Small intestine (tissue), 16 donors: ENCODE measurements at places on chromosomes 13 and 19. TPM values are rescaled to one million over a fixed set of nuclear protein-coding genes. Genes with fewer than 3 reads are reported as not detected.
A peak's percentile ranks its signal among the peaks of the same experiment; 100 is the strongest.

DNA sequence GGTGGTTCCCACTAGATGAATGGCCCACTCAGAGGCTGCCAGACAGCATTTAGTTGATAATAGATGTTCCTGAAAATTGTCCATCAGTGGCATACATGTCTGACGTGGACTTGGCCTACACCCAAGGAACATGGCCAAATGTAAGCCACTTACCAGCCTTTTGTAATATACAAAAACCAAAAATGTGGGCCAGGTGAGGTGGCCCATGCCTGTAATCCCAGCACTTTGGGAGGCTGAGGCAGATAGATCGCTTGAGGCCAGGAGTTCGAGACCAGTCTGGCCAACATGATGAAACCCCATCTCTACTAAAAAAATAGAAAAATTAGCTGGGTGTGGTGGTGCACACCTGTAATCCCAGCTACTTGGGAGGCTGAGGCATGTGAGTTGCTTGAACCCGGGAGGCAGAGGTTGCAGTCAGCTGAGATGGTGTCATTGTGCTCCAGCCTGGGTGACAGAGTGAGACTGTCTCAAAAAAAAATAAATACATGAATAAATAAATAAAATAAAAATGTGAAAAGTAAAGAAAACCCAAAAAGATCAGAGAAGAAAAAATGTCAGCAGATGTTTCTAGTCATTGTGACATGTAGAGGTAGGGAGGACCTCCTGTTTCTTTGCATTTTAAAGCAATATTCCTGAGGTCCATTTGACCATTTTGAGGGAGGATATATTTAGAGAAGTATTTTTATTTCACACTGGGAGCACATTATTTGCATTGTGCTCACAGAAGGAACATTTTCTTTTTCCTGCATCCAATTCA is 7.1 kb upstream of the WTIP start:
- H3K27ac ChIP-seq, result no peak overlapping the region
- no peaks in the 10 kb centered on the region for H3K27me3 ChIP-seq
- H3K4me3 ChIP-seq, result no peak overlapping the region

DNA sequence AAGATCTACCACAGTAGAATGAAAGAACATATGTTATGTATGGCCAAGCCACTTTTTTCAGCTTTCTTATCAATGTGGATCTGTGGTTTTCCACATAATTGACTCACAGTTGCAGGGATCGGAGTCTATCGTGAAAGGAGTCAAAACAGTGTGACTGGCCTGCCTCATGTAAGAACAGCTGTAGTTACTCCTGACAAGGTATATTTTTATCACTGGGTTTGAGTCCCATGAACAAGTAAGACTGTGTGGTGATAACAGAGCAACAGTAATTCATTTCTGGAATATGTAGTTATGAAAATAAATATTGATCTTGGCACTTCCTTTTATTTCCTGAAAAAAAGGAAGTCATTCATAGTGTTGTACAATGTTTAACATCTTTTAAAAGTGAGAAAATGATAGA is 416.6 kb downstream of the KLF12 start:
- H3K27me3 ChIP-seq, result no peaks in the 10 kb centered on the region
- H3K4me1 ChIP-seq, result peaks cover 2% of the 10 kb centered on the region
- no peak overlapping the region for H3K4me3 ChIP-seq
- peak; percentile 53 for DNase-seq

DNA sequence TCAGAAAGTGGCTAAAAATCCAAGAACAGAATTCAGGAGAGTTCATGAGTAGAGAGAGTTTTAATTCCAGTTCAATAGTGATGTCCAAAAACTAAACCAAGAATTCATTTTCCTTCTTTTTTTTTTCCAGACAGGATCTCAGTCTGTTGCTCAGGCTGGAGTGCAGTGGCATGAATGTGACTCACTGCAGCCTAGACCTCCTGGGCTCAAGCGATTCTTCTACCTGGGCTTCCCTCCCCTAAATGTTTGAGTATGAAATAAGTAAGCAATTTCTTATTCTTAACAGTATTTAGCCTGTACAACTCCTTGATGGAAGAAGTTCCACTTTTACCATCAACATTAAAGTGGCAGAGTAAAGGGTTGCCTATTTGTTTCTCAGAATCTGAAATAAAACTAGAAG is 3.8 kb downstream of the COMMD6 start:
- H3K27ac ChIP-seq, result no peak overlapping the region
- peaks cover 7% of the 10 kb centered on the region for H3K4me1 ChIP-seq
- DNase-seq, result no peak
- H3K36me3 ChIP-seq, result no peaks in the 10 kb centered on the region

DNA sequence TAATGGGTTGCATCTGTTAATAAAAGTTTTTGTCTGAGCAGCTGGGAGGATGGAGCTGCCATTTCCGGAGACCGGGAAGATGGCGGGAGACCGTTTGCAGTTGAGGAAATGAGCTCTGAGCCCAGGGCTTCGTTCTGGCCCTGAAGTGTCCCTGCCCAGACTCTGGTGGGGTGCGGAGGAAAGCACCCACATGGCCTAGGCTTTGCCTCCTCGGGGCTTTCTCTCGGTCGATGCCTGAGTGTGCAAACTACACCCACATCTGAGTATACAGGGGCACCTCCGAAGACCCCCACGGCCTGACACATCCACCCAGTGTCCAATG is 15.6 kb upstream of the NANOS3 start:
- DNase-seq, result no peak
- no peaks in the 10 kb centered on the region for H3K4me1 ChIP-seq
- peaks cover 9% of the 10 kb centered on the region for H3K27me3 ChIP-seq
- H3K36me3 ChIP-seq, result no peaks in the 10 kb centered on the region
- peak overlapping the region; percentile 62 for H3K27ac ChIP-seq

- no peak for DNase-seq
- no peaks in the 10 kb centered on the region for H3K36me3 ChIP-seq
- no peaks in the 10 kb centered on the region for H3K4me1 ChIP-seq
Measured at GRCh38 chr13:65943024-65943423, 1287.1 kb downstream of the PCDH9 start.

- peak overlapping the region; percentile 91 for H3K4me3 ChIP-seq
- peak overlapping the region; percentile 100 for H3K27ac ChIP-seq
- peaks cover 21% of the 10 kb centered on the region for H3K4me1 ChIP-seq
- no peaks in the 10 kb centered on the region for H3K27me3 ChIP-seq
Measured at GRCh38 chr19:34172661-34173192, 423 bp downstream of the LSM14A start.

- no peaks in the 10 kb centered on the region for H3K27me3 ChIP-seq
- no peaks in the 10 kb centered on the region for H3K36me3 ChIP-seq
- H3K27ac ChIP-seq, result no peak overlapping the region
- H3K4me1 ChIP-seq, result no peaks in the 10 kb centered on the region
Measured at GRCh38 chr19:8973501-8974091, 36.6 kb downstream of the MUC16 start.

DNA sequence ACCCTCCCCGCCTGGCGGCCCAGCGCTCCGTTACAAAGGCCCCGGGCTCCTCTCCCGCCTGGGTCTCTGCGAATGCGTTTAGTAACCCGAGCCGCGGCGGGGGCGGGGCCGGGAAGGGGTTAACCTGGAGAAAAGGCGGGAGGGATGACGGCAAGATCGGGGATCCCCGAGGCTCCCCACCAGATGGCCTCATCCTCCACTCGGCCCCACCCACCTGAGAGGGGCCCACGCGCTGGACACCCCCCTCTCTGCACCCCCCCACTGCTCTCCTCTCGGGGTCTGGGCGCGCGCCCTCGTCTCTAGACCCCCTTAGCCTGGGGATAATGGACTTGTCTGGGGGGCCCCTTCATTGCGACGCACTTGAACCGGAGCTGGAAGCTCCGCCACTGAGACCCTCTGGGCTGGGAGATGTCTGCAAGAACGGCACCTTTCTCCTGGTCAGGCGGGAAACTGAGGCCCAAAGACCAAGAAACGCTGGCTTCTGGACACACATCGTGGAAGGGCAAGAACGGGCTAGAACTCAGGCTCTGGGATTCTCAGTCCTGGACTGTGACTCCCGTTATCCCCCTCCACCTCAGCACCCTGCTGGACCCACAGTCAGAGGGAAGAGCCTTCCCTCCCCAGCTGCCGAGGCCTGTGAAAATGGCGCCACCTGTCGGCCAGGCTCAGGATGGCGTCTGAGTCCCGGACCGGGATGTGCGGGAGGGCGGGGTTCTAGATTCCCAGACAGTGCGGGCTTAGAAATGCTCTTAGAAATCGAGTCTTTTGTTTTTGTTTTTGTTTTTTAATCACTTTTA is 2.9 kb upstream of the LTBP4 start:
- H3K27ac ChIP-seq, result no peak overlapping the region
- no peaks in the 10 kb centered on the region for H3K36me3 ChIP-seq
- peak; percentile 81 for DNase-seq
- H3K4me1 ChIP-seq, result peaks cover 8% of the 10 kb centered on the region
- H3K4me3 ChIP-seq, result no peak overlapping the region

CCDC70 gene
- polyA plus RNA-seq, result not detected

JSRP1 gene
- polyA plus RNA-seq, result 0.69 TPM

ZNF837 gene
- polyA plus RNA-seq, result 4.3 TPM

RDH8 gene
- polyA plus RNA-seq, result not detected

B3GNT3 gene
- polyA plus RNA-seq, result 32.0 TPM

C2CD4C gene
- 0.27 TPM for polyA plus RNA-seq
